Hypothalamus (tissue), 51 donors: ENCODE measurements at places on chromosomes 12 and 14.

DNA sequence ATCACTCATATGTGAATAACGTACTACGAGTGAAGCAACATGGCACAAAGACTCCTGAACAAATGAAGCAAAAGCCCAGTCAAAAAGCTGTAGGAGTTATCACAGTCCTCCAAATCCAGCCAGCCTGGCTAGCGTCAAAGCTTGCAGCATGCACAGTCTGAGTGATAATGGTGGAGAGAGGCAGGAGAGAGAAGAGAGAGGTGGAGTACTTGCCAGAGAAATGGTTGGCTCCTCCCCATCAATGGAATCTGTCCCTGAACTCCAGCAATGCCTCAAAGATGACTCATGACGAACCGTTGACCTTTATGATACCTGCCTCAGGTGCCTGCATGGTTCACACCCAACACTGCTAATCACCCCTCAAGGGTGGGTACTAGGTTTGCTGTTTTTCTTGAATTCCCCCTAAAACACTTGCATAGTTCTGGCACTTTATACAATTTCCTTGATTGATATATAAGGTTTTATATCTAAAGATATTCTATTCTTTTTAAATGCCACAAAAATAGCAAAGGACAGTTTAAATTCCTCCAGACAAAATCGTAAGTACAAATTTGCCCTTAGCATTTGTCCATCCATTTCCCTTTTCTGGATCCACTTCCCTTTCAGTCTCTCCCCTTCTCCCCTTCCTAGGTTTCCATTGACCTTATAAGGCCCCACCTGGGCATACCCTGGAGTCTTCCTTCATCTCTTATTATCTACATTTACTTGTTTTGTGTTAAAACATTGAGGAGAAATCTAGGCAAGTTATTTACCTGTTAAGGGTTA is 10.2 kb downstream of the ARHGDIB start:
- no peak for DNase-seq

DNA sequence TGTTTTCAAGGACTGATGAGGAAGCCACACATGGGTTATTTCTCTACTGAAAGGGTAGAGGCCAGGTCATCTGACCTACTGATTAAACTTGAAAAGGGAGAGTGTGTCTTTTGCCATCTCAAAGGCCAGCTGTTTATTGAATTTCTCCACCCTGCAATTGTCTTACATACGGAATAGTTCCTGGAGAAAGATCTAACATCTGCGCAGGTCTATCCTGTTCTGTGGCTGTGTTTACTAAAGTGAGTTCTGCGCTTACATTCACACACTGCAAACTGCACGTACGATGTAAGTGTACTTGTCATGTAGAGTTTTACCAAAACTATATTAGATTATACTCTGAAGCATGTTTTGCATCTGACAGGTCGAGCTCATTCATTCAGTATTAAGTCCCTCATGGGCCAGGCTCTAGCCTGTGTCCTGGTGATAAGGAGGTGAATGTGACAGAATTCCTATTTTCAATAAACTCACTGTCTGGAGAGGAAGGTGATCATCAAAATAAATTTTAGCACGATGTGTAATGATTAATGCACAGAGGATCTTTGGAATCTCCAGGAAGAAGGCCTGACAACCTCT is 96.6 kb downstream of the PRKCH start:
- no peak for DNase-seq

DNA sequence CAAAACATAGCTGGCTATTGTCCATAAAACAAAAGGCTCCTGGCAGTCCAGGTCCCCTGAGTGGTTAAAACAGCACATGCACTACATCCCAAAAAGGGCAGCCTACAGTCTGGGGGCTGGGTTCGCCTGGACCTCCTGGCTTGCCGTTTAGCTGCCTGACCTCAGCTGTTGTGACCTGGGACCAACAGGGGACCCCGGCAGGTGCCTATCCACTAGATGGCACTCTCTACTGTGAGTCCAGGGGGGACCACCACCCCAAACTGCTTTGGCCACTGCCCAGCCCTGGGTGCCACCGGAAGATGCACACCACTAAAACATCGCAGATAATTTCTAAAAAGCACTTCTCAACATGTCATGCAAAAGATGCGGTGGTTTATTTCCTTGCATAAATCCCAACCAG is 2.9 kb upstream of the RTL1 start:
- DNase-seq, result no peak

- no peak for DNase-seq
These were observed 63.4 kb upstream of the STXBP6 start for GRCh38 chr14:25113394-25113793.

DNA sequence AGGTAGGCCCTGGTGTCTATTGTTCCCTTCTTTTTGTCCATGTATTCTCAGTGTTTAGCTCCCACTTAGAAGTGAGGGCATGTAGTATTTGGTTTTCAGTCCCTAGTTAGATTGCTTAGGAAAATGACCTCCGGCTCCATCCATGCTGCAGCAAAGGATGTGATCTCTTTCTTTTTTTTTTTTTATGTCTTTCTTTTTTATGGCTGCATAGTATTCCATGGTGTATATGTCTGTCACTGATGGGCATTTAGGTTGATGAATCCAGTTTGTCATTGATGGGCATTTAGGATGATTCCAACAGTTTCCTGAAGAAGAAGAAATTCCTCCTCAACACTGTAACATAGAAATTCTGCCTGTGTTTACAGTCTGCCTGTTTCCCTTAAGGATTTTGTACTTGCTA is 231.1 kb downstream of the CCDC91 start:
- DNase-seq, result no peak
